DMS79 treated with DMSO at 0.1 percent for 48 hours (cell line): ENCODE measurements at places on chromosomes 12 and 14.

GRCh38 chr14:64681796-64682710 lies 22.2 kb upstream of the PLEKHG3 start:
- DNase-seq = no peak

- DNase-seq = no peak
Measured at GRCh38 chr12:1819571-1819970, 794 bp upstream of the LRTM2 start.

- DNase-seq = no peak
Measured at GRCh38 chr12:99911081-99911480, 73.7 kb downstream of the ANKS1B start.

- DNase-seq = no peak
Measured at GRCh38 chr12:131941116-131941986, 8.4 kb upstream of the EP400 start.

DNA sequence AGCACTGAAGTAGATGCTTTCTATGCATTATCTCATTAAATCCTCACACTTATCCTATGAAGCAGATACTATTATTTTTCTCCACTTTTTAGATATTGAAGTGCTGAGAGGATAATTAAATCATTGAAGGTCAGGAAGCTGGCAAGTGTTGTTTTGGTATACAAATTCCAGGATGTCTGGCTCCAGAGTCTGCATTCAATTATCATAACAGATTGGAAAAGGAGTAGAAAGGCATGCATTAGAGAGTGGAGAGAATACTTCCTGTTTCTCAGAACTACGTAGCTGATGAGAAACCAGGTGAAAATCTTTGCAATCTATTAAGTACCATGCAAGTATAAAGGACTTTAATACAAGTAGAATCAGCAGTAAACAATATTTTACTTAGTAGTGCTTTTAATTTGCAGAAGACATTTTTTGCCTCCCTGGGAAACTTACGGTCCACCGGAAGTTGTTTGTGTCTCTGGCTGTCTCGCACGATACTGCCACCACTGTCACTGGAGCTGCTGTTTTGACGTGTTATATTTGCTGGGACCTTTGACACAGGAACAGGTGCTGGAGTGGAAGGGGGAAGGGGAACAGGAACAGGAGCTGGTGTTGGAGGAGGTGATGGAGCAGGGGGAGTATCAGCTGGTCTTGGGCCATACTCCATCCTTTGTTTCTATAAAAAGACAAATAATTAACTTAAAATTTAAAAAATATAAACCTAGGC lies 158.0 kb downstream of the EPS8 start:
- DNase-seq = no peak

DNA sequence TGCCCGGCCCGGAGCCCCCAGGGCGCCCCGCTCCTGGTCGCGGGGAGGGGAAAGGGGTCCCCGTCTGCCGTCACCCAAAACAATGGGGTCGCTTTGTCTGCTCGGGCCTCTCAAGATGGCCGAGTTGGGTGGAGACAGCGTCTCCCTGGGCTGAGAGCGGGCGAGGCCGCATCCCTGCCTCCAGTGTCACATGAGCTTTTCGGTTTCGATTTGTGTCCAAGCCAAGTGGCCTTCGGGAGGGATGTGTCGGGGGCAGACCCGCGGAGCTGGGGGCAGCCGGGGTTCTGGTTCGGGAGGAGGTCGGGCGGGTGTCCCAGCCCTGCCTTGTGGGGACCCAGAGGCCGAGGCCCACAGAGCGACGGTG lies 790 bp downstream of the DYNC1H1 start:
- peak; percentile 63 for DNase-seq

GRCh38 chr12:103401421-103401820 lies 94.3 kb downstream of the C12orf42 start:
- no peak for DNase-seq

DNA sequence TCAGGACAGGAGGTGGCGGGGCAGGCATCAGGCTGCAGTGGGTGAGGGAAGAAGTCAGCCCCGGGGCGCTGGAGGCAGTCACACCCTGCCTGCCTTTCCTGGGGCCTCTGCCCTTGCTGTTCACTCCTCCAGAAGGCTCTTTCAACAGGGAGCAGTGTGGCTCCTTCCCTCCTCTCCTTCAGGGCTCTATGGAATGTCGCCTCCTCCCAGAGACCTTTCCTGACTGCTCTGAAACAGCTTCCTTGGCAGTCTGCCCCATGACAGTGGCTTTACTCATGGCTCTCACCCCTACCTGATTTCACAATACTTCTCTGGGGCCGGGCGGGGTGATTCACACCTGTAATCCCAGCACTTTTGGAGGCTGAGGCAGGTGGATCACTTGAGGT lies 7.1 kb downstream of the RHOF start:
- no peak for DNase-seq

DNA sequence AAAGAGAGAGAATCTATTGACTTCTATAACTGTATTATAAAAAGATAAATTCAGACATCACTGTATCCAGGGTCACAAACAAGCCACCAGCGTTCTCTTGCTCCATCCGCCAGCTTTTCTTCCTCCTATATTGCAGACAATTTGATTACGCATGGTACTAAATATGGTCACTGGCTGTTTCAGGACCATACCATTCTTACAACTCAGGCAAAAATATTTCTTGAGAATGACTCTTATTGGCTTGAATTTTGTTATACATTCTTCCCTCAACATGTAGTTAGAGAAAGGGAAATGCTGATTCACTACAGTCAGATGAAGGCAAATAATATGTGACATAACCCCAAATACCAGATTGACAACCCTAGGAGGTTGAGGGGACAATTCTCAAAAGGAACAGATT lies 101.3 kb downstream of the SLC6A15 start:
- DNase-seq = no peak

DNA sequence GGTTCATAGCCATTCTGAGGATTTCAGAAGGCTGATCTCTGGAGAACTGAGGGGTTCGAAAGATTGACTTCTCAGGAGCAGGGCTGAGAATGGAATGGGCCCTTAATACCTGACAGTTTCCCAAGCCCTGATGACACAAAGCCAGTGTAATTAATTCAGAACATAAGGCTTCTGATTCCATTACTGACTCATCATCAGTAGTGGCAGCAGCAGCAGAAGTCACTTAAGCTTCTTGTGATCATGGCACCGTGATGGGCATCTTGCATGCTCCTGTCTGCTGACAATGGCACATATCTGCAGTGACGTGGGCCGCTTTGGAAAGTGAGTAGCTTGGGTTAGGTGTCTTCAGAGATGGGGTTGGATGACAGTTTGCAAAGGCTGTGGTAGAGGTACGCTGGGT lies 38.2 kb upstream of the GSG1 start:
- DNase-seq = no peak

DNA sequence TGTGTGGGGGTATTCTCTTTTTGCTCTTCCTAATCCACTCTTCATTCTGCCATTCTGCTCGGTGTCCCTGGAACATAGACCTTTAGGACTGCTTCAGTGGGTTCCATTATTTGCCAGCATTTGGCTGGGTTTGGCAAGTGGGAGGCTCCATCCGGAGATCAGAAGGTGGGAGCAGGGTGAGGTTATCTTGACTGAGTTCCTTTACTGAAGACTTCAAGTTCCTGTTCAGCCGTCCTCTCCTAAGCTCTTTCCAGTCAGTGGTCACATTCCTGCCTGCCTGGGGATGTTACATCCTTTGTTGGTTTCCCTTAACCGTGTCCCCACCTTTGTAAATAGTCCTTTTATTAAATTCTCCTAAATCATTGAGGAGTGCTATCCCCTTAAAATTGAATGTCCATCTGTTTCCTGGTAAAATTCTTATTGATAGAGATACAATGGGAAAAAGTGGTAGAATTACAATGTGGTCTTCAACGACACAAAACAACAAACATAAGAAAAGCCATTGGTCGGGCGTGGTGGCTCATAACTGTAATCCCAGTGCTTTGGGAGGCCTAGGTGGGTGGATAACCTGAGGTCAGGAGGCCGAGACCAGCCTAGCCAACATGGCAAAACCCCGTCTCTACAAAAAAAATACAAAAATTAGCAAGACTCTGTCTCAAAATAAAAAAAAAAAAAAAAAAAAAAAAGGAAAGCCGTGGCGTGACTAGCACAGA lies 5.0 kb upstream of the MIA2 start:
- no peak for DNase-seq

DNA sequence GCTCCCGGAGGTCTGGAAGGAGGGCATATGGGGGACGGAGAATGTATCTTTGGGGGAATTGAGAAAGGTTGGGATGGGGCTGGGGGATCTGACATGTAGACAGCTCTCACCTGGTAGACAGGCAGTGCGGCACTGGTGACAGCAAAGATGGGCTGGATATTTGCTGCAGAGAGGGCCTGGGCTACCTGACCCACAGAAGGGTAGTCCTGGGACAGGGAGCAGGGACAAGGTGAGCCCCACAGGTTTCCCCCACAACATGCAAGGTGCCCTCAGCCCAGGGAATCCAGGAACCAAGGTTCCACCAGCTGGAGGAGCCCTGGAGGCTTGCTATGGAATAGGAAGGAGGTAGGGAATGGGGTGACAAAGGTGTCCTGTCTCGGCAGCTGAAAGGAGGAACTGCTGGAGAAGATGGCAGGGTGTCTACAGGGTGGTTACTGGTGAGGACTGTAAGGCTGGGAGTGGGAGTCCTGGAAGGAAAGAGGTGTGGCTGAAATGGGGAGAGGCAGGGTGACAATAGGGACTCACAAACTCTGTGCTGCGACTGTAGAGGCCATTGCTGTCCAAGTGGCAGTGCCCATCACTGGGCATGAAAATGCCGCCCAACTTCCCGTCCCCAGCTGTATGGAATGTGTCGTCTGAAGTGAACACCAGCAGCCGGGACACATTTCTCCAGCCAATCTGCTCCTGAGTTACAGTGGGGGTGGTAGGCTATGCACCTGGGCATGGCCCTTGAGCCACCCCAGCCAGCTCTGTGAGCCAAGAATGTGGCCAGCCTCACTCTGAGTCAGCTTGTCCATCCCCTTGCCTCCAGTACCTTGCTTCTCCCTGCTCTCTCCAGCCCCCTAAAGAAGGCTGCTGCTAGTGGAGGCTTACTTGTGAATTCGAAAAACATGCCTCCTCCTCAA lies 11.3 kb downstream of the ITGB7 start:
- DNase-seq = no peak

GRCh38 chr14:100305324-100306100 lies 732 bp downstream of the SLC25A29 start:
- DNase-seq = no peak

DNA sequence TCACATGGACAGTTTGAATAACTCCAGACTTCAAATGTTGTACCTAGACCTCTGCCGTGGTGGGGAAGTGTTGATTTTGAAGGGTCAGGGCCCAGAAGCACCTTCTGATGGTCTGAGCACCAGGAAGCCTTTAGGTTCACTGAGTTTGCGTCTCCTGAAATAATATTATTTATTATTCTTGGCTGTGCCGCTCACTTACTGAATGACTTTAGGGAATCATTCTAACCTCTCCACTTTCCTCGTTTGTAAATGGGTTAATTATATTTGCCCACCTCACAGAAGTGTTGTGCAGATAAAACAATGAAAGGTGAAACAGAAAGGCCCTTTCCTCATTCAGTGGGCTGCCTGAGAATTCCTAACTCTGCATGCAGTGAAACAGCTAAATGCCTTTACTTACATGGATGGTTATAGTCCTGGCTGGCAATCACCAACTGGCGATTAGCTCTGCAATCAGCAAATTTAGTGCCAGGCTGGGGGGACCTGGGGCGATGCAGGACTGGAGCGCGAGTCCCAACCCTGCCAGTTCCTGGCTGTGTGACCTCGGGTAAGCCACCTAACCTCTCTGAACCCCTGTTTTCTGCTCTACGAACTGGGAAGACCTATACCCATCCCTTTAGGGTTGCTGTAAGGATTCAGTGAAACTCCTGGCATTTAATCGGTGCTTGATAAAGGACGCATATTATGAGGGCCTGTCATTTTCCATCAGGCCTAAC lies 57.5 kb downstream of the MAP1LC3B2 start:
- DNase-seq = no peak

GRCh38 chr14:42911642-42912041 lies 1305.0 kb downstream of the LRFN5 start:
- DNase-seq = no peak

- DNase-seq = peak; percentile 23
Measured at GRCh38 chr12:107318806-107319532, 225.6 kb upstream of the CRY1 start.

DNA sequence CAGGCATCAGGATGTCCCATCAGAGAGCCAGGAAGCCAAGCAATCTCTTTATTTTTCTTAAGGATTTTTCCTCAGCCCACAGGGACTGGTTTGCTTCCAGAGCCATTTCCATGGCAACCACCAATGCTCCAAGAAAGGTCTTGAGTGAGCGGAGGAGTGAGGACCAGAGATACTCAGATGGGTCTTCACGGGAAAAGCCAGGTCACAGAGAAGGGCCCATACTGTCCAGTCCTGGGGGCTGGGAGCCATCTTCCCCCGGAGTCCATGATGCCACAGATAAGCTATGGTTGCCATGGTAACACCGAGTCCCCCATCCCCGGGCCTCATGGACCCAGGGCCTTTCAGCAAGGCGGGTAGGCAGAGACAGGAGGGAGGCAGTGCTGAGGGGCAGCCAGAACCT lies 28.6 kb downstream of the CMKLR1 start:
- DNase-seq = no peak

- DNase-seq = no peak
Measured at GRCh38 chr12:102833687-102834441, 83.2 kb downstream of the PAH start.

DNA sequence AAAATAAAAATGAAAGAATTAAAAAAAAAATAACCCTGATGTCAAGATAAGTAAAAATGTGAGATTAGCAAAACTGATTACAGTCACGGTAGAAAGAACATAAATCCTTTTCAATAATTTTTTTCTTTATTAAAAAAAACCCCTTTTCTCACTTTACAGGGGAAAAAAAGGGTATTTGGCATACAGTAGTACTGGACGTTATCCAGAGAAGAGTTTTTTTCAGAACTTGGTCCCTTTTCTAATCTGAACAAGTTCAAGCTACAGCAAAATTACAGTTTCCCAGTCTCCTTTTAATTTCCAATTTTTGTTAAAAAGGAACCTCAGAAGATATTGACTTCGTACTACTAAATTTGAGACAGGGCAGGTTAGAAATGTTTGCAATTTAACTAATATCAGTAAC lies 134.7 kb upstream of the DCN start:
- no peak for DNase-seq

GRCh38 chr12:14362352-14362751 lies 3.1 kb upstream of the ATF7IP start:
- no peak for DNase-seq

DNA sequence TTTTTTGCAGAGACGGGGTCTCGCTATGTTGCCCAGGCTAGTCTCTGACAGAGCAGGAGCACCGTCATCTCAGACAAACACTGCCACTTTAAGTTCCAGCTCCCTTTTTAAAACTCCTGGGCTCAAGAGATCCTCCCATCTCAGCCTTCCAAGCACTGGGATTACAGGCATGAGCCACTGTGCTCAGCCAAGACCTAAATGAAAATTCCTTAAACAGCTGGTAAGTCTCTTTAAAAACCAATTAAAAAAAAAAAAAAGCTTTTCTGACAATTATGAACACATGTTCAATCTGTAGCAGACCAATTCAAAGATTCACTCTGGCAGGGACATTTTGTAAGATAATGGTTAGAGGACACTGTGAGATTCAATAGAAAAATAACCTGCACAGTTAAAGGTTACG lies 77.8 kb downstream of the HECTD4 start:
- DNase-seq = no peak

- no peak for DNase-seq
Measured at GRCh38 chr12:49091056-49091835, 3.4 kb downstream of the DHH start.

- no peak for DNase-seq
Measured at GRCh38 chr14:63874223-63874622, 21.4 kb downstream of the SYNE2 start.
